Stimulated activated CD8-positive, alpha-beta memory T cell treated with anti-CD3 and anti-CD28 coated beads, Interleukin-15, amount 100 ng/mL, for 4 hours (primary cell): ENCODE measurements at places on chromosomes 4 and X.

GRCh38 chrX:68732906-68733493, 85.5 kb downstream of the STARD8 start:
- DNase-seq = no peak

DNA sequence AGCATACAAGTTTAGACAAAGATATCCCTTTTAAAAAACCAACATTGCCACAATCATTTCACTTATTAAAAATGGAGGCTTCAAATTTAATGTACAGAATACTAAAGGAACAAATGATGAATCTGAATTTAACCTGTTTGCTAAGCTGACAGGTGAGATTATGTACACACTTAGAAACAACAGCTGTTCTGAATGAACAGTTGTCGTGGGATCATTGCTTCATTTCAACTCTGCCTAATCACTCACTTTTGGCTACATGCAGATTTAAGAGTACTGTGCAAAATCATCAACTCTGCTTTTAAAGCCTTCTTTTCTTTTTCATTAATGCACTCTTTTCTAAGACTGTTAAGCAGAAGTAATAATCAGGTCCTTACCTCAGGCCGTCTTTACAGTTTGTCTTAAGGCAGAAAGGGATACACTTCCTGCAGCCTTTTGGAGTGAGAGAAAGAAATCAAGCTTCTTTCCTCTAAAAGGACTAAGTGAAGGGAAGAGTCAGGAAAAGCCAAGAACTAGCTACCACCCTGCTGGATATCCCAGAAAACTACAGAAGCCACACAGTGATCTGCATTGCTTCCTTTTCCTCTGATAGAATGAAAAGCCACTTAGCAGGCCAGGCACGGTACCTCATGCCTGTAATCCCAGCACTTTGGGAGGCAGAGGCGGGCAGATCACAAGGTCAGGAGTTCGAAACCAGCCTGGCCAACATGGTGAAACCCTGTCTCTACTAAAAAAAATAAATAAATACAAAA, 54.7 kb upstream of the NPNT start:
- no peak for DNase-seq

DNA sequence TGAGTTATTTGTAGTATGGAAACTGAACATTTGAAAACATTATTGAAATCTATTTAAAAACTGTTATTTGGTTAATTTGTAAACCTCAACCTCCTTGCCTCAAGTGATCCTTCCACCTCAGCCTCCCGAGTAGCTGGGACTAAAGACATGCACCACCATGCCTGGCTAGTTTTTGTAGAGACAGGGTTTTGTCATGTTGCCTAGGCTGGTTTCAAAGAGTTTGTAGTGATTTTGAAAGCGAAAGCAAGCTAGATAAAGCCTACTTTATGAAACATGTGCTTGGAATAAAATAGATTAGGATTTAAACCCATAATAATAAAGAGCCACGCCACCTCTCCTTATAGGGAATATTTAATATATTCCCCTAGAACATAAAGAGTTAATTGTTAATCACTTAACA, 23.5 kb downstream of the ARSJ start:
- DNase-seq = no peak

DNA sequence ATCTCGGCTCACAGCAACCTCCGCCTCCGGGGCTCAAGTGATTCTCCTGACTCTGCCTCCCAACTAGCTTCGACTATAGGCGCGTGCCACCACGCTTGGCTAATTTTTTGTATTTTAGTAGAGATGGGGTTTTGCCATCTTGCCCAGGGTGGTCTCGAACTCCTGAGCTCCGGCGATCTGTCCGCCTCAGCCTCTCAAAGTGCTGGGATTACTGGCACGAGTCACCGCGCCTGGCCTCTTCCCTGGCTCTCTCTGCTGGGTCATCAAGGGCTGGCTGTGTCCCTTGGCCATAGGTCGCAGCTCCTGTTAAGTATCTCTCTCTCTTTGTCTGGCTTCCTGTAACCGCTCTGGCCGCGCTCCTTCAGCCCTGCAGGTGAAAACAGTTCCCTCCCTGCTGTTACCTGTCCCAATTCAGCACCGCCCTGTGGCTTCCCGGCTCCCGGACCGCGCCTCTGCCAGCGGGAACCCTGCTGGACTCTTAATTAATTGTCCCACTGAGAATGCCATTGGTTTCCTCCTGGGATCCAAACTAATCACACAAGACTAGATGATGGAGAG, 1.3 kb upstream of the RGS12 start:
- no peak for DNase-seq

GRCh38 chrX:23304881-23305280, 29.8 kb upstream of the PTCHD1 start:
- DNase-seq = no peak

- DNase-seq = no peak
Measured at GRCh38 chr4:118821590-118822293, 14.2 kb downstream of the SEC24D start.

GRCh38 chr4:44186096-44186849, 262.3 kb downstream of the KCTD8 start:
- no peak for DNase-seq

DNA sequence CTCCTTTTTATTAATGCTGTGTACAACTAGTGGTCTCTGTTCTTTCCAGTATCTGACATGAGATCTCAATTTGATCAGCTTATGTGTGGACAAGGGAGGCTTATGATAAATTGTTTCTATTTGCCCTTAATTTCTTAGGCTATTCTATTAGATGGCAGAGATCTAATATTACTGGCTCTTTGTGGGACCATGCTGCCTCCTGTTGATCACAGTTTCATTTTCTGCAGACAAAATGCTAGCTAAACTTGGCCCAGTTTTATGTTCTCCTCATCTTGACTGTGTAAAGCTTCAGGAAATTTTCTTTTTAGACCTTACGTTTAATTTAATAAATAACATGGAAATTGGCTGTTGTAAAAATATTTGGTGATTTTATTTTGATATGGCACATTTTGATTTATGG, 627.1 kb upstream of the AADAT start:
- no peak for DNase-seq

- no peak for DNase-seq
Measured at GRCh38 chr4:41257257-41257901, 651 bp downstream of the UCHL1 start.

GRCh38 chr4:82798168-82799005, at the start of gene SCD5:
TSS of gene SCD5 (minus strand) at chr4:82798796. CDS start at chr4:82798537, 259 bp downstream.
- peak; percentile 36 for DNase-seq

GRCh38 chr4:143406523-143406922, 69.8 kb downstream of the GAB1 start:
- no peak for DNase-seq

DNA sequence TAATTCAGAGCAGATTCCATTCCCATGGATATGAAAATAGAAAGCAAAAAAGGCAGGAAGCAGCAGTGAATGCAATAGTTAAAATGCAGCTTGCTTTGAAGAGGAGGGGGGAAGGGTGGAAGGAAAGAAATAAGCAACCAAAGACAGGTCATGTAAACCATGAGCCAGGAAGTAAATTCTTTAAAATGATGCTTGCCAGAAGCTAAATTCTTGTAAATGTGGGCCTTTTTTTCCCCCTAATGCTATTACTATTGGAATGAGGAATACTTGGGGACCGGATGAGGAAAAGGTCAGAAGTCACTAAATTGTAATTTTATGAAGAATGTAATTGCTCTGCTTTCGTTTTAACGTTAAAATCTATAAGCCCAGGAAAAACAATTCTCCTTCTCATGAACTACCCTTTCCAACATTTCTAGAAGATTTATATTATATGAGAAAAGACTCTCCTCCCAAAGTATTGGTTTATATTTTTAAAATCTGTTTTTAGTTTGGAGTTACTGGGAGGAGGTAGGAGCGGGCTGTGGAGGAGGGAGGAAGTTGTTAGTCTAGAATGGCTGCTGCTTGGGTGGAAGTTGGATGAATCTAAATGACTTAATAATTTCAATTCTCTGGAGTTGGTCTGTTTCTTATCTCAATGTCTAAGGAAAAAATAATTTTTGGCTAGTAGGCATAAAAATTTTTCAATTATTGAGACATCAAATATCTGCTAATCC, 77.6 kb upstream of the PCDH18 start:
- no peak for DNase-seq

- DNase-seq = no peak
Measured at GRCh38 chrX:133033010-133033409, 63.9 kb downstream of the USP26 start.

DNA sequence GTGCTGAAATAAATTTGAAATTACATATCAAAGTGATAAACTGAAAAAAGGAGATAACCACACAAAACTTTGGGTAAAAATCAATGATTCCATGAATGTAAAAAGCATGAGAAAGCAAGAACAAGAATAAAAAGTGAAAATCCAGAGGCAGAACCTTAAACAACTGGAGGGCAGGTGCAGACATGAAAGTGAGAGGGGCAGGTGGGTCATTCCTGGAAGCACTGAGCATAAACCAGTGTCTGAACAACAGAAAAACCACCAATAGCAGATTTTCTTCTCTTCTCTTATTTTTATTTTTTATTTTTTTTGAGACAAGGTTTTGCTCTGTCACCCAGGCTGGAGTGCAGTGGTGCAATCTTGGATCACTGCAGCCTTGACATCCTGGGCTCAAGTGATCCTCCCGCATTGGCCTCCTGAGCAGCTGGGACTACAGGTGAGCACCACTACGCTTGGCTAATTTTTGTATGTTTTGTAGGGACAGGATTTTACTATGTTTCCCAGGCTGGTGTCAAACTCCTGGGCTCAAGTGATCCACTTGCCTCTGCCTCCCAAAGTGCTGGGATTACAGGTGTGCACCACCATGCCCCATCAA, 46.8 kb upstream of the GPR78 start:
- no peak for DNase-seq

- DNase-seq = no peak
Measured at GRCh38 chr4:10667701-10668326, 16.8 kb downstream of the CLNK start.

DNA sequence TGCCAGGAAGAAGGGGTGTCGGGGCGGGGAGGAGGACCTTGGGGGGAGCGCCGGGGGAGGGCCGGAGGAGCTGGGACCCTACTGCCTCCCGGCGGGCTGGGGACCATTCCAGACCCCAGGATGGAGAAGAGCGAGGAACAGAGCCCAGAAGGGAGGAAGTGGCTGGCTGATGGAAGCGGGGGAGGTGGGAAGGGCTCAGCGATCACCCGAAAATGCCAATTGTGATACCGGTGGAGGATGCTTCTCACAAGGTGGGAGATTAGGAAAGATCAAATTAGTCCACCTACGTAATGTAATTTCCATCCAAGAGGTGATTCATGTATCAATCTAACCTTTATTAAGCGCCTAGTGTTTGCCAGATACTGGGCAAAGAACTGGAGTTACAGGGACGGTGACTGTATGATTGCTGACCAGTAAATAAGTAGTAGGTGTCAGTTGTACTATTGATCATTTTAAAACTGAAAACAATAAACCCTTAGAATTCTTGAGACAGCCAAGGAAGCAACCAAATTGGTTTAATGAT, 452 bp upstream of the RAI2 start:
- no peak for DNase-seq

- no peak for DNase-seq
Measured at GRCh38 chr4:73308286-73308685, 49.7 kb upstream of the ANKRD17 start.

GRCh38 chr4:152896811-152897210, 39.3 kb upstream of the FHDC1 start:
- no peak for DNase-seq

DNA sequence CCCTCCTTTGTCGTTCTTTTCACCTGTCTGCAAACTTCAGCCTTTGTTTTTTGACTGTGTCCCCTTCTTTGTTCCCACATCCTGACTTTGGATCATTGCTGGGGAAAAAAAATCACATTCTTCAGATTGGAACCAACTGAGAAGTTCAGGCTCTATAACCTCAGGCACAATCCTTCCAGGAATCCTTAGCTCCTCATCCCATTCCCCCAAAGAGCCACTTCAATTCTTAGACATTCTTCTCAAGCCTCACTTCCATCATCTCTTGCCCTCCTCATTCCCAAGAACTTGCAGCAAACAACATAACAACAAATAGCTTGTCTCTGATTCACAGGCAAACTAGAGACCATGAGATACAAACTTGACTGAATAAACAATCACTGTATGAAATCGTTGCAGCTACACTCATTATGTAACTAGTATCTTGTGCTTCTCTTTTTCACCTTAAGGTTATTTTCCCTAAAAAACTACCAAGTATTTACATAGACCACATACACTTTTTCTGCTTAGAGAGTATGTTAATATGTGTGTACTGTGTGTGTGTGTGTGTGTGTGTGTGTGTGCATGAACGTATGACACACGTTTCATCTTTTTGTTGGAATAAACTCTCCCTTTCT, 26.4 kb upstream of the PGM2 start:
- DNase-seq = no peak

- no peak for DNase-seq
Measured at GRCh38 chrX:40936827-40937226, 148.4 kb upstream of the USP9X start.

- no peak for DNase-seq
Measured at GRCh38 chr4:152565333-152565732, 29.4 kb upstream of the FBXW7 start.

DNA sequence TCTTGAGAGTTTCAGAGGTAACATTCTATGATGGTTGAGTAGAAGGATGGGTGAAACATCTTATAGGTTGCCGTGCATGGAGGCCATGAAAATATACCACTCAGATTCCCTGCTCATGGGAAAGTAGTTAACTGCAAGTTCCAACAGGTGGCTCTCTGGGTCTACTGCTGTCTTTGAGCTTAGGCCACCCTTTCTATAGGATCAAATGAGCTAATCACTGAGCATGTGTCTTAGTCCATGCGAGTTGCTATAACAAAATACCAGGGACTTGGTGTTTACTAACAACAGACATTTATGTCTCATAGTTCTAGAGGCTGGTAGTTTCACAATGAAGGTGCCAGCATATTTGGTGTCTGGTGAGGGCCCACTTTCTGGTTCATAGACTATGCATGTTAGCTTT, 144.8 kb upstream of the UNC5C start:
- DNase-seq = no peak

- no peak for DNase-seq
Measured at GRCh38 chr4:148064451-148064850, 332.6 kb downstream of the ARHGAP10 start.

DNA sequence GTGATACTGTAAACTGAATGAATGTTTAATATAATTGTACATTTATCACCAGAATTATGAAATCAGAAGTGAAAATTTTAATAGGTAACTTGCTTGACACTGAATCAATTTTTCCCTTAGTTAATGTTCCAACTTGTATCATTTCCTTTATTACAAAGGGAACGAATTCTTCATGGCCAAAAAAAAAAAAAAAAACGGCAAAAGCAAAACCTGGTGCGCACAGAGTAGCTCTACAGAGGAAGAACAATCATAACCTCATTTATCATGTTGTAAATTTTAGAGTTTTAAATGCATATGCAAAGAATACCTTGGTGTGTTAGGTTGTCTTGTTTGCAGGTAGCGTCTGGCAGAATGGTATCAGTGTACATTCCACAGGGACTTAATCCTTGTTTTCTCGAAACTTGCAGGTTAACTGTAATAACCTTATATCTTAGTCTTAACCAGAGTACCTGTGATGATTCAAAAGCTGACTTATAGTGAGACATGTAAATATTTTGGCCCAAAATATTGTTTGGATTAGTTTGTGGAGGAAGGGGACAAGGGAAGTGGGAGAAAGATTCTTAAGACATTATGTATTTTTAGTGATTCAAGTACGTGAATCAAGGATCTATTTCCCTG, 70.0 kb downstream of the NPNT start:
- DNase-seq = no peak

- DNase-seq = no peak
Measured at GRCh38 chr4:80182237-80182866, 15.0 kb upstream of the PRDM8 start.
